ENCODE measurements at places on chromosomes 7 and 10. TPM values are rescaled to one million over a fixed set of nuclear protein-coding genes. Genes with fewer than 3 reads are reported as not detected.
A peak's percentile ranks its signal among the peaks of the same experiment; 100 is the strongest.

IDI2 gene
- total RNA-seq: 0.35 TPM

DKK1 gene
- not detected for total RNA-seq

LBX1 gene
- not detected for total RNA-seq

GRCh38 chr7:56811081-56811480, 321.2 kb downstream of the ZNF479 start:
- DNase-seq: no peak
- no peak overlapping the region for H3K27ac ChIP-seq
- H3K27me3 ChIP-seq: no peaks in the 10 kb centered on the region
- no peak overlapping the region for H3K4me3 ChIP-seq

GRCh38 chr10:86793696-86794095, 37.3 kb downstream of the BMPR1A start:
- no peaks in the 10 kb centered on the region for H3K36me3 ChIP-seq

DNA sequence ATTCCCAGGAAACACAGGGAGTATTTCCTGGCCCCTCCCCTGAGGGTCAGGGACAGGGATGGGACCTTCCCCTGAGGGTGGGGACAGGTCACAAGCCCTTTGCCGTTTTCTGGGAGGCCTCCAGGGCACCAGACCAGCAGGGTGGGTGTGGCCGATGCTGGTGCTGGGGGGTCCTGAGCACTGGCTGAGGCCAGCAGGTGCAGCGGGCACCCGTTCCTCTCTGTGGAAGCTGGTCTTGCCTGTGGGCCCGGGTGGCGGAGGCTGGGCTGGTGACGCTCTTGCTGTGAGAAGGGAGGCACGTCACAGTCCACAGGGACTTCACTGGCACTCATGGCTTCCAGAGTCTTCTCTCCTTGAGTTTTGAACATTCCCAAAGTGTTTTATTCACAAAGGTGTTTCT, 44.2 kb upstream of the CFAP46 start:
- no peak for DNase-seq
- H3K4me3 ChIP-seq: no peak overlapping the region
- H3K27me3 ChIP-seq: peaks cover 7% of the 10 kb centered on the region
- no peaks in the 10 kb centered on the region for H3K4me1 ChIP-seq
- H3K27ac ChIP-seq: no peak overlapping the region

- H3K27ac ChIP-seq: no peak overlapping the region
- no peak overlapping the region for H3K4me3 ChIP-seq
- H3K36me3 ChIP-seq: no peaks in the 10 kb centered on the region
- no peaks in the 10 kb centered on the region for H3K27me3 ChIP-seq
- no peak for DNase-seq
Measured at GRCh38 chr7:155094636-155095135, 24.6 kb downstream of the HTR5A start.

DNA sequence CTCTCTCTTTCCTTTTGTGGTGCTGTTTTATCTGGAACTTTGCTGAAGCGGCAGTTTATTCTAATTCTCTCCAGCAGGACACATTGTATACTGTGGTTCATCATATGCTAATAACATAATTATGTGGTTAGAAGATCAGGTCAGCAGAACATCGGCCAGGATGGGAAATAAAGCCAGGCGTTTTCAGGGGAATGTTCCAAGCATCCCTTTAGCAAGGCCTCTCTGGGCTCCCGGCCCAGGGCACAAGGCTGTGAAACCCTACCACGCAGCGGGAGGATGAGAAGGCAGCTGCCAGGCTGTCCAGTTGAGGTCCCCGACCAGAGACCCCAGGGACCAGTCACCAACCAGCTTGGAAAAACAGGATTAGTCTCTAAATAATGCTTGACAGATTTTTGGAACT, 112.2 kb upstream of the GALNT17 start:
- no peak for DNase-seq
- no peak overlapping the region for H3K4me3 ChIP-seq
- no peak overlapping the region for H3K27ac ChIP-seq
- no peaks in the 10 kb centered on the region for H3K4me1 ChIP-seq
- H3K27me3 ChIP-seq: no peaks in the 10 kb centered on the region
- H3K36me3 ChIP-seq: no peaks in the 10 kb centered on the region

- DNase-seq: no peak
- no peaks in the 10 kb centered on the region for H3K36me3 ChIP-seq
- H3K27me3 ChIP-seq: no peaks in the 10 kb centered on the region
- peaks cover 46% of the 10 kb centered on the region for H3K4me1 ChIP-seq
- H3K27ac ChIP-seq: peak overlapping the region; percentile 57
- H3K4me3 ChIP-seq: peak overlapping the region; percentile 41
Measured at GRCh38 chr10:74585231-74586087, 240.9 kb upstream of the KAT6B start.

Data from heart left ventricle (tissue), 16 donors.